Activated T-helper 2 cell treated with anti-CD3 and anti-CD28 coated beads, Interferon-gamma antibody, Interleukin-2, Interleukin-4, amounts not matched to agents 10 μg/mL and 5 μg/mL and 100 μg/mL, durations not matched to agents 14 hours and 24 hours and 36 hours (primary cell): ENCODE measurements at places on chromosomes 5 and 9.

DNA sequence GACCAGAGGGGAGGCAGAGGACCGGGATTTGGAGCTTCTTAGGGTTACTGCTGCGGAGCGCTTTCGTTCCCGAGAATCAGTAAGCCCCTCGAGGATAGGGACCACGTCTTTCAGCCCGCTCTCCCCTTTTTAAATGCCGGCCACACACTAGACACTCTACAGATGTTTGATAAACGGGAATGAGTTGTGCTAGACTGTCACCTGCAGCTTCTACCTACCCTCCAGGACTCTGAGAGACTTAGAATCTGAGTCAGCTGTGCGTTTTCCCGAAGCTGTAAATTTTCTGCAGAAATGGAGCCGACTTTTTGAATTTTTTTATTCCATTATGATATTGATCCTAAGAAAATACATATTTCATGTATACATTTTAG, 670 bp downstream of the CCDC171 start:
- DNase-seq = no peak

DNA sequence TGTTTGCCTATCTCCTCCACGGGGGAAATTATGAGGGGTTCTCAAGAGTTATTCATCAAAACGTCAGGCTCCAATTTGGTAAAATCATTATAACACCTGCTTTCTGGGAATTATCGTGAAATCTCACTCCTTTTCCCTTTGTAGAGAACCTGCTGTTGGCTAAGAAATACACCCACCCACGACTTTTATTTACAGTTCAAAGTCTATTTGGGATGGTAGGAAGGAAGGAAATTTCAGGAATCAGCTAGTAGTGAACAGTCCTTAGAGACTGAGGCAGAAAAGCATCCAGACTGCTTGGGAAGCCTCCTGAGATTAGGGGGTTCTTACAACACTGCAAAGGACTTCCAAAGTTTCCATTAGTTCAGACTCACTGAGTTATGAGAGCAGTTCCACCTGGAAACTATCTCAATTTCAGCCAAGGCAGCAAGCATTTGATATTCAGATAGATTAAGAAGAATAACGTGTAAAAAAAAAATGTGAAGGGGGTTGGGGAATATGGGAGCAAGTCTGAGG, 9.4 kb upstream of the SPDL1 start:
- DNase-seq = no peak

GRCh38 chr9:78000221-78000620, 31.4 kb downstream of the GNAQ start:
- no peak for DNase-seq

GRCh38 chr5:38871790-38872551, 26.2 kb downstream of the OSMR start:
- no peak for DNase-seq

DNA sequence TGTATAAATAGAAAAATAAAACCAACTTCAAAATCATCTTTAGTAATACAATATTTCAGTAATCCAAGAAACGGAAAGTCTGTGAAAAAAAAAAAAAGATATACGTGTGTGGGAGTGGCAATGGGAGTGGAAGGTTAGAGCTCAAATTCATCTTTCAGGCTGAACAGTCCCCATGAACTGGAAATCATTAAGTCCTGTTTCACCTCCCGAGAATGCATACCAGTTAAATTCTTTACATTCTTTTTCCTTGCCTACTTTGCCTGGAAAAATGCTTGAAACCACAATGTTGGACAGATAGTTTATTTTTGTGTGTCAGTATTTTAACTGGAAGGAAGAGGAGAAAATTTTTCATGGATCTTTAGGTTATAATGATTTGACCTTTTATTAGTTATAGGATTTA, 166.8 kb downstream of the MUSK start:
- DNase-seq = no peak

DNA sequence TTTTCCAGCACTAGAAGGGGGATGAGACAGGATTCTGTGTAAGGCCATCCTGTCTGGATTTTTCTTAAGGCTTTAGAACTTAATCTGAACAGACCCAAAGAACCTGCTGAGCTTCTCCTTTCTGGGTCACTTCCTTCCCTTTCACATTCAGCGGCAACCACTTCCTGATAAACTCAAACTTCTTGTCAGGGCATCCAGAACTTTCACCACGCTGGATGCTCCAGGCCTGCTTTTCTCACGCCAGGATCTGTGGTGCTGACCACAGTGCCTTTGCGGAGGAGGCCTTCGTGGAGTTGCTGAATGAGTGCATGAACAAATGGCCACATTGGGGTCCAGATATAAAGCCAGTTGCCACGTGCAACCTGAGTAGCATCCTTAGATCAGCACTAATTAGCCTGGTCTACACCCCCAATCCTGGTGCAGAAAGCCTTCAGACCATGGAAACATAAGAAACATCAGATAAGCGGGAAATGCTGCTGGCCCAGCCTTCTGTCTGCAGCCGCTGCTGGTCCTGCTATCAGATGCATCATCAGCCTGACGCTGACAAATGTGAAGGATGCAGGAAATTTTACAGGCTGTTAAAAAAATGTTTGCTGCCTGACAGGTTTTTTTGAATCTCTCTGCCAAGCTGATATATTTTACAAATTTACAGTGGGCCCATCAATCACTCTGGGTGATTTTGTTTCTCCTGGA, 75.3 kb upstream of the BARHL1 start:
- no peak for DNase-seq

- no peak for DNase-seq
These were observed 5.8 kb upstream of the MEF2C start for GRCh38 chr5:88888848-88889188.

DNA sequence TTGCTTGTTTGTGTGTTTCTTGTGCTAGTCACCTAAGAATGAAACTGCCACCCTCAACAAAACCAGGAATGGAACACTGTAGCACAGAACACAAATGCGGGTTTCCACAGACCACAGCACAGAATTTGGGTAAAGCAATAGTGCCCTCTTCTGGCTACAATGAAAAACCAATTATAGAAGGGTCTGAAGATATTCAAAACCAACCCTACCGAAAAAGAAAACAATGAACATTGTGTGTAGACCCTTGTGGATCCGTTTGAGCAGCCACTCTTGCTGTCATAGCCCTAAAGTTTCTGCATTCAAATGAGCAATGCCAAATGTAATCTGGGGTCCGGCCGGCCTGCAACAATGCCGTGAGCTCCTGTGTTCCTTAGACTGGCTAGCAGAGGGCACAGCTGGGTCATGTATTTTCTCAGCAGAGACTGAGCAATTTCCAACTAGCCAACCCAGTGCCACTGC, 8.3 kb upstream of the ENC1 start:
- DNase-seq = peak; percentile 11

DNA sequence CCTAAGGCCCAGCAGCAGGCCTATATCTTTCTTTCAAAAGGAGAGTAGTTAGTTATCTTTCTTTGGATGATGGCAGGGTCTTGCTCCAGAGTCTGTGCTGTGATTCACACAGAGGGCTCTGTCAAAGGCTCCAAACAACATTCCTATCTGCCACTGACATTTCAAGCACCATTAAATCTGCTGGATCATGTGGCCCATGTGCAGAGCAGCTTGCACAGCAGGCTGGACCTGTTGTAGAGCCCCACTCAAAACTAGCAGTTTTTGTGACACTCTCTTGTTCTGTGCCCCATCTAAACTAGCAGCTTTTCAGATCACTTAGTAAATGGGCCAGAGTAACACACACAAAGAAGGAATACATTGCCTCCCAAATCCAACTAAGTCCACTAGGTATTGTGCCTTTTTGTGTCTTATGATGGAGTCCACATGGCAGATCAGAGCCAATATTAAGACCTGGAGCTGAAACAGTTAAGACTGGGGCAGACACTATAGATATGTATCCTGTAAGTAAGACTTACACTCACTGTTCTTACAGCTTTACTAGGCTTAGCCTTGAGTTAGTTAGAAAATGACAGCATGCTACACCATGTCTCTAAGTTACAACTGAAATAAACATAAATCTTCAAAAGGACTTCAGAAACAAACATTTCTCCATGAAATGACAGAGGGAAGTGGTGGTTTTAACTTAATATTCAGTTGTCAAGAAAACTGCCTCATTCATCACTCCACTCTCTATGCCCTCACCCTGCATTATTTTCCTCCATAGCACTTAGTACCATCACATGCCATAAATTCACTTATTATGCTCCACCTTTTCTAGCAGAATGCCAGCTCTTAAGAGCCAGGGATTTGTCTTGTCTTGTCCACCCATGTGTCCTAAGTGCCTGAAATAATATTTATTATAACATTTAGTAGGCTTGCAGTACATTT, 400.9 kb downstream of the RAB3C start:
- no peak for DNase-seq

DNA sequence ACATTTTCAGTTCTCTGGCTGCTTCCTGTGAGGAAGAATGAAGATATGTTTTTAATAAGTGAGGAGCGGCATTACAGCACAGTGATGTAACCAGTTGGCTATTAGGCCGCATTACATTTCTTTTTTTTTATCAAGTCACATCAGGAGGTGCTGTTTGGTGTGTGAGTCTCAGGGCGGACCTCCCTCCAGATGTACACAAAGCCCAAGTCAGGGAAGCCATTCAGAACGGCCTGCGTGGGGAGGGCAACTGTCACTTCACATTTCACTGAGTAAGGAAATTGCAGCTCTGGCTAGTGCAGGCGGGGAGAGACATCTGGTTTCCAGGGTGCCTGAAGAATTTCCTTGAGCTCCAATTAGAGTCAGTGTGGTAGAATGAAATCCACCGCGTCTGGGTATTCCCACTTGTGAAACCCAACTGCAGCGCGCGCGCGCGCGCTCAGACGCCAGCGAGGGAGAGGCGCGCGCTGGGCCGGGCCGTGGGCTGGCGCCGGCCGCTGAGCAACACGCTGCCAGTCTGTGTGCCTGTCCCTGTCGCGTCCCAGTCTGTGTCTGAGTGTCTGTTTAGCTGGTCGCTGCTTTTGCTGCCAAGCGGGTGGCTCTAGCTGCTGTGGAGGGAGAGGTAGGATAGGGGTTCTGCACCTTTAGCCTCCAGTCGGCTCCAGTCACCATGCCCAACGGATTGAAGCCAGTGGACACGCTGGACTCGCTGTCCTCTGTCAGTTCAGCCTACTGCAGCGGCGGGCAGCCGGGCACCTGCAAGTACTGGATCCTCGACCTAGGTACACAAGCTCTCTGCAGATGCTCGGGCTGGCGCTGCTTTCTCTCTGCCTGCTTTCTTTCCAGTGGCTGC, 140.8 kb upstream of the OTULINL start:
- no peak for DNase-seq

GRCh38 chr9:8867148-8867547, 1067.6 kb upstream of the DMAC1 start:
- no peak for DNase-seq

GRCh38 chr9:91756510-91756780, 193.6 kb downstream of the ROR2 start:
- DNase-seq = no peak

GRCh38 chr5:73096239-73096575, 24.2 kb upstream of the TMEM171 start:
- DNase-seq = no peak

- no peak for DNase-seq
These were observed 322.7 kb downstream of the ARHGEF28 start for GRCh38 chr5:73948720-73949119.

DNA sequence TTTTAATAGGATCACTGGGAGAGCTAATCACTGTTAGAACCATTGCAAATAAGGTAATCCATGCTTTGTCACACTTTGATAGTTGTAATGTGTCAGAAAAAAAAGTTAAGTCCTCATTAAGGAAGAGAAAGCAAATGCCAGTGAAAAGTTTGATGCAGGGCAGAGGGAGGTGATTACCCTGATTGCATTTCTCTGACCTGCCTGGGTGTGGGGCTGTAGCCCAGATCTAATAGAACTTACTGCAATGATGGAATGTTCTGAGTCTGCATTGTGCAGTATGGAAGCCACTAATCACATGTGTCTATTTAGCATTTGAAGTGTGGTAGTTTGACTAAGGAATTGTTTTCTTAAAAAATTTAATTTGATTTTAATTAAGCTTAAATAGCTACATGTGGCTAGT, 202.7 kb downstream of the ATP10B start:
- no peak for DNase-seq

GRCh38 chr9:127166651-127167524, 44.5 kb upstream of the ANGPTL2 start:
- DNase-seq = no peak

DNA sequence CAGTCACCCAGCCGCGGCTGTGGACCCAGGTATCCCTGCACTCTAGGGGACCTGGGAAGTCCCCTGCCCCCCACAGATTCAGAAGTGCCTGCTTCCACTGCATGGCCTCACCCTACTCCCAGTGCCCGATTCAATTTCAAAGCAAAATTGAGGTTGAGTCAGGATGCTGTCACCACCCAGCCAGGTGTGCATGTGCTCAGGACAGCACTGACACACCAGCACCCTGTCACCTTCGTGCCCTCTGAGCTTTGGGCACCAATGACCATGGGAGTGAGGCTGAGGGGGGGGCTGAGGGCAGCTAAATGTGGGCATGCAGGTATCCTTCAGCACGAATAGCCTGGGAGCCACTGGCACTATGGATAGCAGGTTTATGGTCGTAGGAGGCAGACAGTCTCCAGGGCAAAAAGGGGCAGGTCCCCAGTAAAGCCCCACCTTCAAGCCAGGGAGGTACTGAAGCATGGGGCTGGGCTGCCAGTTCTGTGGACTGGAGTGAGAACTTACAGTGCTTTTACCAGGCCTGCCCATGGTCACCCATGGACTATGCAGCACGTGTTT, 1151.6 kb upstream of the CDH6 start:
- DNase-seq = no peak

DNA sequence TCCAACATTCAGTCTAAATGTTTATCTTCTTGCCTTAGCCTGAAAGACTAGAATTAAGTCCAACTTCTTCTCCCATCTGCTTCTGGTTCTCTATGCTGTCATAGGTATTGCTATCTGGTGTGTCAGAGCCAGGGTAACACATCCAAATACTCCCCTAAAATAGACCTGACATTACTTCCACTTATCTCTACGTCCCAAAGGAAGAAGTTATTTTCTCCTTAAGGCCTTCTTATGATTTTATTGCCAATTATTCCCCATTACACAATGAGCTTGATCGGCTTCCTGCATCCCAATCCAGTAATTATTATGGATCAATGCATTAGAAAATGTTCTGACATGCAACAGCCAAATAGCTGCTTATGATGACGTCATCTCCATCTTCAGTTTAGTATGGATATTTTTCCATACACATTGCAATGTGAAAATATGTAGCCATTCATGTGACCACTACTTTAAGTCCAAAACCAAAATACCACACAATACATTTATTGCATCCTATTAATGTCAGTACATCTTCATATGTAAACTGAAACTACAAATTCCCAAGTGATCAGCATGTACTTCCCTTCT, 555.5 kb downstream of the MAT2B start:
- no peak for DNase-seq

GRCh38 chr5:43256261-43256966, 56.8 kb downstream of the HMGCS1 start:
- no peak for DNase-seq

DNA sequence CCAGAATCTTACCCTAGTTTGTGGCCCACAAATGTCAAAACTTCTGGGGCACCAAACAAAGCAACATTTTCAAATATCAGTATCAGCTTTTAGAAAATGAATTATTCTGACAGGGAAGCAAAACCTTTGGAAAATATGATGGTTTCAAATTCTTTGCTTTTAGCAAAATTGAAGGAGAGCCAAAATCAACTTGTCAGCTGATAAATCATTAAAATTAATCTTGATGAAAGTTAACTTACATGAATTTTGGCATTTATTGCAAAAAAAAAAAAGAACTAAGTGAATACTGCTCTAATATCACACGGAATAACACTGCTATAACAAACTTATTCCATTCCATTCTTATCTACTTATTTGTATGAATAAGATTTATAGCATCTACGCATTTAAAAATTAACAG, 158.1 kb upstream of the TARS1 start:
- DNase-seq = no peak

GRCh38 chr5:172077664-172078425, 71.4 kb upstream of the FBXW11 start:
- DNase-seq = no peak

- no peak for DNase-seq
These were observed 75.4 kb upstream of the SHB start for GRCh38 chr9:38144421-38144820.
